Activated T-helper 1 cell treated with anti-CD3 and anti-CD28 coated beads, Interleukin-12 subunit alpha, Interleukin-12 subunit beta, Interleukin-2, Interleukin-4 antibody, amounts not matched to agents 30 ng/mL and 10 ng/mL and 1 ng/mL, durations not matched to agents 14 hours and 24 hours and 36 hours (primary cell): ENCODE measurements at places on chromosomes 3 and 15. TPM values are rescaled to one million over a fixed set of nuclear protein-coding genes. Genes with fewer than 3 reads are reported as not detected.

Gene IRAK2
- 8.1 and 8.6 TPM in 2 replicates for total RNA-seq

Gene MINDY4B
- total RNA-seq = not detected in 2 replicates

Gene KLHL6
- 38.6 and 40.6 TPM in 2 replicates for total RNA-seq

DNA sequence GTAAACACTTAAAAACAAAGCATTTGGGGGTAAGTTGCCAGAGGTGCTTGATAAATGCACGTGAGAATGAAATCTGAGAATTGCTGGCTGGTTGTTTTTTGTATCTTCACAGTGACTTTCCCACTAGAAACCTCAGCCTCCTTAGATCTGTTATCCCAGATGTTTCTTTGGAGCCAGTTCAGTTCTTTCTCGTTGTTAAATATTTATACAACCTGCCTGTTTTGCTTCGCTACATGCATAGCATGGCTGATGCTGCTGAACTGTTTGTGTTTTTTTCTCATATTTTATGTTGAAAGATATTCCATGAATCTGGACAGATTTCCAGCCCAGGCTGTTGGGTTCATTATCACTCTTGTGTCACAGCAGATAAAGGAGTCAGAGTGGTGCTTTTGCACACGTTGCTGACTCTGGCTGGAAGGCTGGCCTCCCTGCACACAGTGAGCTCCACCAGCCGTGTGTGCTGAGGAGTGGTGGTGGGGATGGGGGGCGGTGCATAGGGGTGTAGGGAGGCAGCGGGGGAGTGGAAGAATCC, 80.2 kb downstream of the ARNT2 start:
- H3K4me3 ChIP-seq = no peak overlapping the region
- no peak overlapping the region for H3K27ac ChIP-seq
- no peaks in the 10 kb centered on the region for H3K36me3 ChIP-seq
- no peak for DNase-seq
- no peaks in the 10 kb centered on the region for H3K27me3 ChIP-seq

DNA sequence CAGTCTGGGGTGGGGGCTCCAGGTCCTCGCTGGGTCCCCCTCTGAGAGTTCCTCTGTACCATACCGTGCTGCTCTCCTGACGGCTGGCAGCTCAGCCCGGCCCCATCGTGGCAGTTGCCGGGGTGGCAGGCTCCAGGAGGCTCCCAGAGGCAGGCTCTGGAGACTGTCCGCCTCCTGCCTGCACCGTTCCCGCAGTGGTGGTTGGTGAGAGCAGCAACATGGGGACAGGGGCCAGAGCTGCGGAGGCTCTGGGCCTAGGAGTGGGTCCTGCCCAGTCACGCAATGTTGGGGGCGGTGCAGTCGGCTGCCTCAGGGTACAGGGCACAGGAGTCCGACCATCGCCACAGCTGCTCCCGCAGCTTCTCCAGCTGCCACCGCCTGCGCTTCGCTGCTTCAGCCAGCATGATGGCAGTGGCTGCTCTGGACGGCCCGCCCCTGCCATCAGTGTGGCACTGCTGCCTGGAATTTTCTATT, 492.7 kb downstream of the AGBL1 start:
- H3K4me1 ChIP-seq = no peaks in the 10 kb centered on the region
- H3K27ac ChIP-seq = no peak overlapping the region
- no peaks in the 10 kb centered on the region for H3K36me3 ChIP-seq
- H3K27me3 ChIP-seq = no peaks in the 10 kb centered on the region

GRCh38 chr3:119257654-119258410, 17.2 kb upstream of the B4GALT4 start:
- H3K27ac ChIP-seq = no peak overlapping the region
- no peak for DNase-seq

DNA sequence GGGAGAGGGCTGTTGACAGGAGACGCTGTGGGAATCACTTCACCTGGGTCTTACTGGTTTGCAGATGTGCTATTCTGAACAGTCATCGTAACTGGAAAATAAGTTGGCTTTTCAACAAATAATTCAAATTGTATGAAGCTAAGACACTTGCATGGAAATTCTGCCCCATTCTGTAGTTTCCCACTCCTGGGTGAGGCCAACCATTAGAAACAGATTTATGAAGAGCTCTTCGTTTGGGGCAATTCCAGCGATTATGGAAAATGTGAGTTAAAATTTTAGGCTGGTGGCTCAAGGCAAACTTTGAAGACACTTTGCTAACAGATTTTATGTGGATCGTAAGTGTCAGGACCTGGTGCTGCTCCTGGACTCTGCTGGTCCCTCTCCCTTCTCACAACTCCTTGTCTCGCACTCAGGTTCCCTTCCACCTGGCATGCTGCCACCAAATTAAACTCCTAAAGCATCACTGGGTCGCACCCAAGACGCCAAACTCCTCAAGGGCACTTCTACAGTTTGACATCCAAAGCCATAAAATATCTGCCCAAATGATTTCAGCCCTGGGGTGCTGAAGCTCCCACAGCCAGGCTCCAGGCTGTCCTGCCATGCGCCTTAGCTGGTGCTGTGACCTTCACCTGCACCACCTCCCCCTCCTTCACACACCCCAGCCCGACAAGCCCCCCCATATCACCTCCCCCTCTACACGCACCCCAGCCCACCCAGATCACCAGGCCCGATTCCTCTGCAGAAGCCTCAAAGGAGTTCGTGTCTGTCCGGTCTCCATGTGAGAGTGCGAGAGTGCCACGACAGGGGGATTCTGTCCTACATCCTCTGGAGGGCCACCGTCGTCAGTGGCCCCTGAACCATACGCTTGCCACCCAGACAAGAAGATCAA, 138.4 kb downstream of the NSMCE3 start:
- H3K4me1 ChIP-seq = no peaks in the 10 kb centered on the region
- H3K36me3 ChIP-seq = no peaks in the 10 kb centered on the region
- H3K27me3 ChIP-seq = no peaks in the 10 kb centered on the region
- peak overlapping the region; percentile 31 for H3K27ac ChIP-seq
- no peak for DNase-seq
- H3K4me3 ChIP-seq = no peak overlapping the region

- no peaks in the 10 kb centered on the region for H3K4me1 ChIP-seq
- no peak overlapping the region for H3K27ac ChIP-seq
- H3K4me3 ChIP-seq = no peak overlapping the region
- DNase-seq = no peak
- no peaks in the 10 kb centered on the region for H3K27me3 ChIP-seq
- H3K36me3 ChIP-seq = no peaks in the 10 kb centered on the region
Observed at GRCh38 chr3:70433091-70433490, 120.7 kb upstream of the MDFIC2 start.
